ENCODE measurements at places on chromosomes 13 and 19. TPM values are rescaled to one million over a fixed set of nuclear protein-coding genes. Genes with fewer than 3 reads are reported as not detected.

GRCh38 chr13:40665126-40666044 is 1.1 kb downstream of the FOXO1 start:
- peak overlapping the region; percentile 76 for H3K27ac ChIP-seq
- peaks cover 29% of the 10 kb centered on the region for H3K4me1 ChIP-seq
- H3K36me3 ChIP-seq = no peaks in the 10 kb centered on the region
- H3K27me3 ChIP-seq = no peaks in the 10 kb centered on the region
- no peak for DNase-seq

DNA sequence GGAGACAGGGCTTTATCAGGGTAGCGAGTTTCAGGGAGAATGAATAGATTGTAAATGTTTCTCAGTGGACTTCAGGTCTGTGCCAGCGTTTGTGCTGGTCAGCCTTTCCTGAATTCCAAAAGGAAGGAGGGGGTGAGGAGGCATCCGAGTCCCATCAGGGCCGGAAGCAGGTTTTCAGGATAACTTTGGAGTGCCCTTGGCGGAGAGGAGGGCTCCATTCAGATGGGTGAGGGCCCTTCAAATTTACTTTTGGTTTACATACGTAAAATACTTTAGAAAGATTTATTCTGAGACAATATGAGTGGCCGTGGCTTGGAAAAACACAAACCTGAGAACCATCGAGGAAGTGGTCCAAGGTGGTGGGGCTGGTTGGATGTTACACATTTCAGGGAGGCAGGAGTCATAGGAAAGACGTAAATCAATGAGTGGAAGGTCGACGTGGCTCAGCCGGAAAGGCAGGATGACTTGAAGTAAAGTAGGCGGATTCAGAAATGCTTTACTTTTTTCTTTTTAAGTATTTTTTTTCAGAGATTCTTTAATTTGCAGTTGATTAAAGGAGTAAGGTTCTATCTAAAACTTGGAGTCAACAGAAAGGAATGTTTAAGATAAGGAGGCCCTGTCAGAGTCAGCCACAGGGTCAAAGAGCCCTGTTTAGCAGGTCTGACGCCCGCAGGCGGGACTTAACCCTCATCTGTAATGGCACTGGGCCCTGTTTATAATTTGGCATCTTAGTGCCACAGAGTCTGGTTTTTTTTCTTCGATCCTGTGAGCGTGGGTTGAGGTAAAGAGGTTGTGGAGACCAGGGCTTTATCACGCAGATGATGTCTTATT is 32.8 kb downstream of the ATP11A start:
- H3K4me1 ChIP-seq = peaks cover 13% of the 10 kb centered on the region
- DNase-seq = no peak
- no peak overlapping the region for H3K27ac ChIP-seq
- no peaks in the 10 kb centered on the region for H3K27me3 ChIP-seq
- H3K4me3 ChIP-seq = no peak overlapping the region

THAP8 gene
- 7.3 TPM for total RNA-seq

DNA sequence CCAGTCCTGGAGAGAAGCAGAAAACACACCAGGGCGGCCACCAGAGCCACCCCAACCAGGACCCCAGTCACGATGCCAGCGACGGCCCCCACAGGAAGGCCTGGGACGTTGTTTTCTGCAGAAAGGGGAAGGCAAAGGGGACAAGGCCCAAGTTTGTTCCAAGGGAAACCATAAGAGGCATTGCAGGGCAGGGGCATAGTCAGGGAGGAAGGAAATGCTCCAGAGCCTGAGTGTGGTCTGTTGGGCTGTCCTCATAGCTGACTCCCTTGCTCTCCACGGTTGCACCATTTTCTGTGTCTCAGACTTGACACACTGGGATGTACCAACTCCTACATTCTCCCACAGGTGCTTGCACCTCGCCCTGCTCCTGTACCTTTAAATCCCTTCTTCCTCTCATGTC is 5.2 kb downstream of the CEACAM4 start:
- no peaks in the 10 kb centered on the region for H3K27me3 ChIP-seq
- no peak overlapping the region for H3K4me3 ChIP-seq
- DNase-seq = no peak
- H3K36me3 ChIP-seq = no peaks in the 10 kb centered on the region

Data from osteocyte (in vitro differentiated cells).